ENCODE measurements at places on chromosomes 5 and 9.

DNA sequence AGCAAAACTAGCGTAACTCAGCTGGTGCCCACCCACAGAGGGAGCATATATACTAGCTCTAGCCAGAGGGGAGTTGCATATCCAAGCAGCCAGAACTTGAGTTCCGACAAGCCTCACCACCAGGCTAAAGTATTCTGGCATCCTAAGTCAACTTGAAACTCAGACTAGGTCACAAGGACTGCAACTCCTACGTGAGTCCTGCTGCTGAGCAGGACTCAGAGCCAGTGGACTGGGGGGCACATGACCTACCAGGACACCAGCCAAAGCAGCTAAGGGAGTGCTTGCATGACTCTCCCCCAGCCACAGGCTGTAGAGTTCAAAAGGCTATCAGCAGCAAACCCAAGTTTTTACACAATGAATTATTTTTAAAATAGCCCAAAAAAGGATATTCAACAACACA, 26.1 kb downstream of the SPDL1 start:
- no peak for DNase-seq

DNA sequence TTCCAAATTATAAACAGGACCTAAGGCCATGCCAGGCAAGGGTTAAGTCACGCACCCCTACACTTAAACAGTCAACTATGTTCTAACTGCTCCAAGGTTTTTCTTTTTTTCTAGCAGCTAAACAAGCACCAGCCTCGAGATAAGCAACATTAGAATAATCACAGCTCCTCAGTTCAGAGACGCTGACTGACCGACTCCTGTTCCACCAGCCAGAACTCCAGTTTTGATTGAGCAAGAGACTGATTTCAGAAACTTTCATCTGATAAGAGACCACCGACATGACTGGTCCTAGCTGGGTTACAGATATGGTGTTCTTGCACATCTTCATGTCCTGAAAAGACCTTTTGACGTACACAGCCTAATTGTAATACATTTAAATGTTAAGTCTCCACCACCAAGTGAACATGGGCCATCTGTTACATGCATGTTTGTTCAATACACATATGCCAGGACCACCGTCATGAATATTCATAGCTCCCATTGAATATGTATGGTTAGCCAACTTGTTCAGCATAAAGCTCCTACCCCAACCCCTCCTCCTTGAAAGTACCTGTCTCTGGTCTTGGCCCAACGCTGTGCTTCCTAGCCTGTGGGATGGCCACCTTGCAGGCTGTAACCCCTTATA, 23.7 kb upstream of the OTULINL start:
- no peak for DNase-seq

- no peak for DNase-seq
These were observed 247.2 kb upstream of the EFNA5 start for GRCh38 chr5:107917983-107918382.

GRCh38 chr9:102631559-102631958, 363.6 kb upstream of the CYLC2 start:
- no peak for DNase-seq

- no peak for DNase-seq
These were observed 47.1 kb downstream of the DMAC1 start for GRCh38 chr9:7752481-7752880.

- peak; percentile 1 for DNase-seq
These were observed at the start of gene FGF10 for GRCh38 chr5:44389090-44389822. FGF10 (minus strand) TSS chr5:44389420; CDS start chr5:44388682, 738 bp downstream.

GRCh38 chr5:133790898-133791297, 177.5 kb downstream of the C5orf15 start:
- DNase-seq, result no peak

DNA sequence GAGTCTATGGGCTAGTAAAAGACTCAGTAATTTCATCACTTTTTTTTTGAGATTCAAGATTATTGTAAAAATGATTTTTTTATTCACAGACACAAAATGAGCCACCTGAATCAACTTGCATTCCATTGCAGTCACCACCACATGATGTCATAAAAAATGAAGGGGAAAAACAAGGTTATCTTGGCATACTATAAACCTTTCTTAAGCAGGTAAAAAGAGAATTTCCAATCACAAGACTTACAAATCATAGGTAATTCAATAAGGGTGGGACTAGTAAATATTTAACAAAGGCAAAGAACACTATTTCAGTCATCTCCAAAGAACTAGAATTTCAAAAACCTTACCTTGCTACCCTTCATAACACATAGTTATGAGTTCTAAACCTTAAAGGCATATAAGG, 30.7 kb downstream of the TRPM6 start:
- DNase-seq, result no peak

DNA sequence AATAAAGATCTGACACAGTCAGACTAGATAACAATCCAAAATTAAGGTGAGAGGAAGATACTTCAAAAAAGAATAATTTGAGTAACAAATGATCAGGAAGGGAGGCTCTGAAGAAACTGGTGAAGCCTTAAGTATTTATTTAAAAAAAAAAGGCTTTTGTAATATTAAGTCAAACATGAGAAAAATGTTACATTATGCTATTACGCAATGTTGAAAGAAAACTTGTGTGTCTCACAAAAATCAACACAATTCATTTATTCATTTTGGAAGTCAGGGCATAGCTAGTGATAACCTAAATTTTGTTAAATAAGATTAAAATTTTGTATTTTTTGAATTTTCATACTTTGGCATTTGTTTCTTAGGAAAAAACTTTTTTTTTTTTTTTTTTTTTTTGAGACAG, 28.2 kb downstream of the WDR41 start:
- no peak for DNase-seq

- DNase-seq, result no peak
These were observed 428.2 kb downstream of the CDK5RAP2 start for GRCh38 chr9:120151806-120152205.

GRCh38 chr5:110496276-110496675, 230.2 kb downstream of the TMEM232 start:
- DNase-seq, result no peak

- DNase-seq, result no peak
These were observed 27.9 kb upstream of the ANXA2R start for GRCh38 chr5:43068037-43068436.

- DNase-seq, result peak; percentile 1
These were observed 442.2 kb upstream of the MPDZ start for GRCh38 chr9:13721481-13722235.

GRCh38 chr9:26685818-26686217, 206.8 kb downstream of the CAAP1 start:
- DNase-seq, result no peak

DNA sequence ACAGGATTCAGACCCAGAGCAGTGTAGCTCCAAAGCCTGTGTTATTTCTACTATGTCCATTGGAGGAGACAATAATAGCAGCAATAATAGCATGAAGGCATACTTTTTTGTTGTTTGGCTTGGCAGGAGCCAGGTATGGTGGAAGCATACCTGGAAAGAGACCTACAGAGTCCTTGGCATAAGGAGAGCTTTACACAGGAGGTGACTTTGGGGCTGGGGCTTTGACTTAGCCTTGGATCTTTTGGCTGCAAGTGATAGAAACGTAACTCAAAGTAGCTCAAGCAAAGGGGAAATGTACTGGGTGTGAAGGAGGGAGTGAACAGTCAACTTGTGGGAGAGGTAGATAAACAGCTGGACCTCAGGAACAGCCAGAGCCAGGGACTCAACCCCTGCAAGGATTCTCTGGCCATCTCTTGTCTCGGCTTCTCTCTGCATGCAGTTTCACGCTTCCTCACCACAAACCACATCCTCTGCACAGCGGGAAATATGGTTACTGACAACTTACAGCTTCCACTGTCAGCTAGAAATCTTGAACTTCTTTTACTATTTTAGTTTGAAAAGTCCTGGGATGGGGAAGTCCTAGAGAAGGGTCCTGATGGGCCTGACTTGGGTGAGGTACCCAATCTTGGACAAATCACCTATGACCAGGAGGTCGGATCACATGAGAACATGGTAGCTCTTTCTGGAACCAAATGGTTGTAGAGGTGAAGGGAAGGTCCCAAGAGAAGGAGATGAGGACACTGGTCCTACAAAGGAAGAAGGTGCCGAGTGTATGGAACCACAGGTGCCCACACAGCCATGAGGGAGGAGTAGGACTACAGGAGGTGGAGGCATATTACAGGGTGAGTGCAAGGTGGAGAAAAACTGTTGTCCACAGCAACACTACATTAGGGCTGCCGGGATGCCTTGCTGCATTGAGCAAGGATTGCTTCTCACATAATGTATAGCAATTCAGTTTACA, 47.0 kb upstream of the TGFBR1 start:
- no peak for DNase-seq

DNA sequence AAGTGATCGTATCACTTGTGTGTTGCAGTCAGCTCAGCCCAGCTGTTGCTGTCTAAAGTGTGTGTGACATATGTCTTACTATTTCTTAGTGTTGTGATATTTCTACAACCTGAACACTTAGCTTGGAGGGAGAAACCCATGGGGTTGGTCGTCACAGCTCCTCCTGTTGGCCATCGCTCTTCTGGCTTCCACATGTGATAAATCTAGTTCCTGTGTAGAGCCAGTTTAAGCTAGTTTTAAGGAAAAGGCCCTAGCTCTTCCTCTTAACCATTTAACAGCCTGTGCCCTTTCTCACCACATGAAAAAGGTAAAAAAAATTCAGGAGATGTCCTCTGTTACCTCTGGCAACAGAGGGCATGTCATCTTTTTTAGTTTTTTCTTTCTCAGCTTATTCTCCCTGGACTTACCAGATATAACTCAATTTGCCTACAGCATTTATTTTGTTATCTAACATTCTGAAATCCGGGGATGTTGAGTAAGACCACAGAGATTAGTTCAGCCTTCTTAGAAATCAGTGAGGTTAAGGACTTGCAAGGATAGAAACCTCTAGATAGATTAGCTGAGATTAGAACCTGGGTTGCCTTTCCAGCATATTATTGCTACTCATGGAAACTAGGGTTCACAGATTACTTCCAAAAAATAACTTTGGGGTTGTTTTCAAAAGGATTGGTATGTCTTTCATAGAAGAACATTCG, 100.4 kb downstream of the GAPVD1 start:
- no peak for DNase-seq

DNA sequence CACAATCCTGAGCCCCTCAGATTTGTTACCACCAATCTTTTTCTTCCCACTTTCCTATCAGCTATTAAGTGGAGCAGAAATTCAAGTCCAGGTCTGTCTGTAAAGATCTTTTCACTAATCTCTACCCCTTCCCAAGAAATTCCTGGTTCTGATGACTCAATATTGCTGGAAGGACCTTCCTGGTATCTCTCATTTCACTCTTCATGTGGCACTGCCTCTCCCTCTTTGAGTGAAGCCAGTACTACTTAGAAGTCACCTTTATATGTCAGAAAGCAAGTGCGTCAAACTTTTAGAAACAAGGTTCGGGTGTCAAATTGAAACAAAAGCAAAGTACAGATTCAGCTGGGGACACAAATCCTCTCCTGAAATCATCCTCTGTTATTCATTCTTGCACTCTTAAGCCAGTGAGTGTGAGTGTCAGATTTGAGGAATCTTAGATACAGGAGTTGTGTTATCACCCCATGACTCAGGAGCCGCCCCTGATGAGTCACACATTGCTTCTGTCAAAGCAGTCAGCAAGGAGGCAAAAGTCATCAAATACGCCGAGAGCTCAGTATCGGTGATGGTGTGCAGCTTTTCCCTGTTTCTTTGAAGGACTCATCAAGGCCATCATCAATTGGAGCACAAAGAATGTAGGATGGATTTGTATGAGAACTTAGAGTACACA, 313.0 kb downstream of the CETN3 start:
- peak; percentile 65 for DNase-seq

DNA sequence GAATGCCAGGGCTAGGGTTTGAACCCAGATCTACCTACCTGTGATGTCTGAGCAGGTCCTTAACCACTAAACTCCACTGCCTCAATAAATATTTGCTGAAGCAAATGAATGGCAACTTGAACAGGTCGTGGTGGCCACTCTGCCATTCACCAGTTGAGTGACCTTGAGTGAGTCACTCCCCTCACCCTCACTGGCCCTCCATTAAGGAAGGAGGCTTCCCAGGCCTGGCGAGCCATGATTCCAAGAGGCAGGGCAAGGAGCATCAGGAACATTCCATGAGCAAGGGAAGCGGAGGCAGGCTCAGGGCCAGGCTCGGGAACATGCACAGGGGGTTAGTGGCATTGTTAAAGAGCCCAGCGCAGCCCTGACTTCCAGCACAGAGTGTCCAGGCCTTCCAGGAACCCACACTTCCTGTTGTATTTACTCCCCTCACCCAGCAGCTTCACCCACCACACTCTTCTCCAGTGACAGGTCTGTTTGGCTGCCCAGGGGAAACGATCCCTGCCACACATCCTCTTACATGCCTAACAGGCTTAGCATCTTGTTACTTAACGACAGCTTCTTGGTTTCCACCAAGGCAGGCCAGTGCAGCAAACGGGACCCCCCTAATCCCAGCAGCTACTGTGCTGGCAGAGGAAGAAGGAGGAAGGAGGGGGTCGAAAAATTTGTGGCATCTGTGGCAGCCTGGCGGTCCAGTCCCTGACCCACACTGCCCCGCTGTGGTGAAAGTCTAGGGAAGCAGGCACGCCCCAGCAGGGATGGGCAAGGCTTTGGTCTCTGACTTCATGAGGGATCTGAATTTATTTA, 43.7 kb upstream of the TTC1 start:
- DNase-seq, result peak; percentile 78

- no peak for DNase-seq
These were observed 242.5 kb upstream of the RIOK2 start for GRCh38 chr5:97425511-97425910.

DNA sequence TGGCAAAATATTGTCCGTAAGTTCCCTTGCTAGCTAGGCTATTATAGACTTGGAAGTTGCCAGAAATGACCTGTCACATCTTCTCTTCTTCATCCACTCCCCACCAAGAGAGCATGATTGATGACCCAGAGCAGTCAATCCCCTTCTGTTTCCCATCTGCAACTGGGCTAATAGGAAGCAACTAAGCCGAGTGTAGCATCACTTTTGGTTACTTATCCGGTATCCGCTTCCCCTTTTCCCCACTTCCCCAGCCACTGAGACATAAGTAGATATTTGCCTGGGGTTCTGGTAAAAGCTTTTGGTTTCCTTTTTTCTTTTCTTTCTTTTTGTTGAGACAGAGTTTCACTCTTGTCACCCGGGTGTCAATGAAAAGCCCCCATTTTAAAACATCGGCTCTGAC, 29.4 kb upstream of the LIFR start:
- DNase-seq, result no peak

DNA sequence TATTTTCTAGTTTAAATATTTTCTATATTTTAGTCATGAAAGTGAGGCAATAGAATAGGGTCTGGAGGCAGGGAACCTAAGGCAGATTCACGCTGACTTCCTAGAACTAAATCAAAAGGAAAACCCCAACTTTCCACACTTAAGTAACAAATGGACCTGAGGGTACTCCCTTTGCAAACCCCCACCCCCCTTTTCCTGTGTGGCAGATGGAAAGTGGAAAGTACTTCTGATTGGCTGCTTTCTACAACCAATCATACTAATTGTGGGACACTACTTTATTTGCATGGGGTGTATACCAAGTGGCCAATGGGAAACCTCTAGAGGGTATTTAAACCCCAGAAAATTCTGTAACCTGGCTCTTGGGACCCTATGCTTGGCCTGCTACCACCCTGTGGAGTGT, 4.8 kb upstream of the CENPH start:
- DNase-seq, result no peak
